Activated naive CD8-positive, alpha-beta T cell treated with anti-CD3 and anti-CD28 coated beads for 36 hours (primary cell): ENCODE measurements at places on chromosomes 3 and 15.

- no peaks in the 10 kb centered on the region for H3K36me3 ChIP-seq
- no peaks in the 10 kb centered on the region for H3K27me3 ChIP-seq
- H3K4me1 ChIP-seq: no peaks in the 10 kb centered on the region
Observed at GRCh38 chr3:81308306-81308705, 453.1 kb downstream of the GBE1 start.

- DNase-seq: no peak
- no peak overlapping the region for H3K4me3 ChIP-seq
- H3K27me3 ChIP-seq: peaks cover 33% of the 10 kb centered on the region
- H3K27ac ChIP-seq: no peak overlapping the region
- peaks cover 5% of the 10 kb centered on the region for H3K4me1 ChIP-seq
Observed at GRCh38 chr15:88710027-88710715, 71.4 kb downstream of the ISG20 start.

DNA sequence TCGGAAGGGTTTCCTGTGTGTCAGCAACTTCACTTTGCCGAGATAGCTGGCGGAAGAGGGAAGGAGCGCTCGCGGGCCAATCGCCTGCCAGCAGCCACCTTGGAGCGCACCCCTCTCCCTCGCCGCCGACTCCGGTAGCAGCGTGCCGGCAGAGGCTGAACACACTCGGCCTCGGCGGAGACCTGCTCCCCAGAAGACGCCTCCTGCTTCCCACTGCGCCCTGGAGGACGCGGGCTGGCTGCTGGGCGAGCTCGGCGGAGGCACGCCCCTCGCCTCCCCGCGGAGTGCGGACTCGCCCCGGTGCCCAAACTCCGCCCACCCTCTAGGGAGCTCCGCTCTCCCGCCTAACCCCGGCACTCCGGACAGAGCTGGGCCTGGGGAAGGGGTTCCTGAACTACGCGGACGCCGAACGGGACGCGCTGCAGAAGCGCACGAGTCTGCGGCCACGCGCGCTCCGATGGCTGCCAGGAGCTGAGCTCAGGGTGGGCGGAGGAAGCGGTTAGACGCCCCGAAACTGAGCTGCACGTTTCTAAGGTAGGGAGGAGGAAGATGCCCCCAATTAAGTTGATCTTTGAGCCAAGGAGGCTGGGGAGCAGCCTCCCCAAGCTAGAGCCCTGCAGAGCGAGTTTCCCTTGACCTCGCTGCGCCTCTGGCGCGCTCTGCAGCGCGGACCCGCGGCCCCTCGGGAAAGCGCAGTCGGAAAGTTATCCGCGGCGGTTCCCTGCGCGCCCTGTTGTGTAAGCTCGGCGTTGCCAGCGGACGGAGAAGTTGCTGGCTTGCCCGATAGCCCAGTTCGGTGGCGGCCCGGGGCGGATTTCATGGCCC lies at the start of gene P2RY1:
TSS of gene P2RY1 (plus strand) at position 356 of the 825 bp plus-strand sequence. CDS start 652 bp downstream, outside the sequence.
- peak within 1 kb of the TSS; percentile 83 for H3K4me3 ChIP-seq
- no peaks in the 10 kb centered on the region for H3K36me3 ChIP-seq
- H3K27ac ChIP-seq: peak within 1 kb of the TSS; percentile 29

GRCh38 chr15:58114812-58115211 lies 23.4 kb upstream of the AQP9 start:
- H3K27ac ChIP-seq: no peak overlapping the region
- peaks cover 16% of the 10 kb centered on the region for H3K27me3 ChIP-seq
- DNase-seq: no peak
- no peaks in the 10 kb centered on the region for H3K36me3 ChIP-seq
- H3K4me3 ChIP-seq: no peak overlapping the region

DNA sequence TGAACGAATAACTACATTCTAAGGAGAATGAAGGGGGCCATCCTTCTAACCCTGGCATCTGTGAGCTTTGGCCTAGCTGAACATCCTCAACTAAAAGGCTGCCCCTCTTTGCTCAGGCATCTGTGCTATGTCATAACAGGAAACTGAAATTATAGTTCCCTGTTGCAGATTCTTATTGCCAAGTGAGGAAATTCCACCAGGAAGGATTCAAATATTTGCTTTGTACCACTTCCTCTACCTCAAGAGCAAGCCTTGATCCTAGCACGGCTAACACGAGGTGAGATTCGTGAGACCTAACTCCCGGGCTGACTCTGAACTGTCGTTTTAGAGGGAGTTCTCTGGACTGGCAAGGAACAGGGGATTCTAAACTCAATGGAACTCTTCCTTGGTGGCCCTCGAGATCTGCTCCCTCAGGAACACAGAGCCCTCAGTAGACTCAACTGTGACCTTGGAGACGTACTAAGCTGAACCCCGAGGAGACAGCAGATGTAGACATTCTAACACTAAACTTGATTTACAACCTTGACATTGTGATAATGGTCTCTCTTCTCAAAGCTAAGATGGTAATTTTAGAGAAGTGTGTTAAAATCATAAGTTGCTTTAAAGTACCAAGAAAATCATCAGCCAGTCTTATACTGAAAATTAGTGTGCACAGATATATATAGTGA lies 4.2 kb downstream of the SPG21 start:
- no peaks in the 10 kb centered on the region for H3K27me3 ChIP-seq
- no peak for DNase-seq
- peaks cover 17% of the 10 kb centered on the region for H3K36me3 ChIP-seq

DNA sequence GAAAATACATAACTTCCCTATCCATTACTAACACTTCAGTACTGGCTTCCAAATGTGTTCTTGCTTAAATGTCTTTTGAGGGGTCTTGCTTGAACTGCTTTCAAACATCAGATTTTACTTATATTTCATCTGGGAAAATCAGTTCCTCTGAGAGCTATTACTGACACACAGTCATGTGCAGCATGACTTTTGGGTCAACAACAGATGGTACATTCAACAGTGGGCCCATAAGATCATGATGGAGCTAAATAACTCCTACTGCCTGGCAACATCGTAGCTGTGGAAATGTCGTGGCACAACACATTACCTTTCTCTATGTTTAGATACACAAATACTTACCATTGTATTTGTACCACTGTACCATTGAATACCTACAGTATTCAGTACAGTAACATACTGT lies 43.8 kb downstream of the WWTR1 start:
- H3K4me3 ChIP-seq: no peak overlapping the region
- DNase-seq: no peak
- peaks cover 3% of the 10 kb centered on the region for H3K27me3 ChIP-seq
- no peak overlapping the region for H3K27ac ChIP-seq
- H3K36me3 ChIP-seq: no peaks in the 10 kb centered on the region

GRCh38 chr15:71295603-71296314 lies 180.5 kb downstream of the THSD4 start:
- H3K27ac ChIP-seq: no peak overlapping the region
- peaks cover 8% of the 10 kb centered on the region for H3K4me1 ChIP-seq
- peaks cover 24% of the 10 kb centered on the region for H3K27me3 ChIP-seq
- DNase-seq: no peak
- H3K36me3 ChIP-seq: no peaks in the 10 kb centered on the region
- H3K4me3 ChIP-seq: no peak overlapping the region

DNA sequence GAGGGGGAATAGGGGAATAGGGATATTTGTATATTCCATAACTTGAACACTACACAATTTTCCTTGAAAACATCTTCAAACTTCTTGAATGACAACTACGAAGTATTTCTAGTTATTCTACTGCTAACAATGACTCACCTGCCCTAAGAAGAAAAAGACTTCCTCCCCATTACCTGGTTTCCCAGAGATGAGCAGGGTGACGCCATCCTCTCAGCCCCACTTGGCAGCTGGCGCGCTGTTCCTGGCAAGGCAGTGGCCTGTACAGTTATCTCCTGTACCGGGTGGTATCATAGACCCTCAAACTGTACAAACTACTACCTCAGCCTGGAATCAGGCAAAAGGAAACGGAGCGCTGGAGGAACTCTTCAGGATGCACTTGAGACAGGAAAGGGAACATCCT lies 10.4 kb downstream of the WDR82 start:
- no peaks in the 10 kb centered on the region for H3K27me3 ChIP-seq
- H3K36me3 ChIP-seq: peaks cover 84% of the 10 kb centered on the region
- peaks cover 83% of the 10 kb centered on the region for H3K4me1 ChIP-seq
- peak; percentile 65 for DNase-seq

DNA sequence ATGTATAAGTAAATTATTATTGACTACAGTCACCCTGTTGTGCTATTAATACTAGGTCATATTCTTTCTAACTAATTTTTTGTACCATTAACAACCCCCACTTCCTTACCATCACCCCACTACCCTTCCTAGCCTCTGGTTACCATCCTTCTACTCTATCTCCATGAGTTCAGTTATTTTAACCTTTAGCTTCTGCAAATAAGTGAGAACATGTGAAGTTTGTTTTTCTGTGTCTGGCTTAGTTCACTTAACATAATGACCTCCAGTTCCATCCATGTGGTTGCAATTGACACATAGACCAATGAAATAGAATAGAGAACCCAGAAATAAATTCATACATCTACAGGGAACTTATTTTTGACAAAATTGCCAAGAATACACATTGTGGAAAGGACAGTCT lies 55.4 kb upstream of the CHRNB4 start:
- H3K27ac ChIP-seq: no peak overlapping the region
- H3K27me3 ChIP-seq: no peaks in the 10 kb centered on the region
- H3K36me3 ChIP-seq: no peaks in the 10 kb centered on the region
- DNase-seq: no peak

GRCh38 chr3:170117134-170117533 lies 64.4 kb downstream of the PHC3 start:
- no peak for DNase-seq
- H3K4me3 ChIP-seq: no peak overlapping the region
- H3K36me3 ChIP-seq: peaks cover 25% of the 10 kb centered on the region

- no peak overlapping the region for H3K27ac ChIP-seq
- H3K36me3 ChIP-seq: peaks cover 37% of the 10 kb centered on the region
- no peak overlapping the region for H3K4me3 ChIP-seq
- H3K27me3 ChIP-seq: no peaks in the 10 kb centered on the region
- H3K4me1 ChIP-seq: no peaks in the 10 kb centered on the region
Observed at GRCh38 chr3:37015642-37016041, 22.3 kb downstream of the MLH1 start.

DNA sequence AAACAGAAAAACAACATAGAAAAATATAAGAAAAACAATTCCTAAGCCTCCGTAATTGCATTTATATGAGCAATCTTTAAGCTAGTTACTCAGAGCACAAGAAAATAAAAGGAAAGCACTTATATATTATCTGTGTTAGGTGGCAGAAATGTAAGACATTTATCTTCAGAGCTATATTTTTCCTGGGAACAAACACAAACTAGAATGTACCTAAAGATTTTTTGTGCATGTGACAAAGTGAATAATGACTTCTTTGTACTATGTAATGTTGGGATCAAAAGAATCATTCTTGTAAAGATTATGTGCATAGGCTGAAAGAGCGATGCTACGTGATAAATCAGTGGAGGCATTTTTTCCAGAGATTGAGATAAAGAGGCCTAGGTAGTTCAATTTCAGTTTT lies 111.3 kb upstream of the GMNC start:
- no peak overlapping the region for H3K27ac ChIP-seq
- H3K27me3 ChIP-seq: no peaks in the 10 kb centered on the region
- H3K36me3 ChIP-seq: no peaks in the 10 kb centered on the region
- no peak for DNase-seq

DNA sequence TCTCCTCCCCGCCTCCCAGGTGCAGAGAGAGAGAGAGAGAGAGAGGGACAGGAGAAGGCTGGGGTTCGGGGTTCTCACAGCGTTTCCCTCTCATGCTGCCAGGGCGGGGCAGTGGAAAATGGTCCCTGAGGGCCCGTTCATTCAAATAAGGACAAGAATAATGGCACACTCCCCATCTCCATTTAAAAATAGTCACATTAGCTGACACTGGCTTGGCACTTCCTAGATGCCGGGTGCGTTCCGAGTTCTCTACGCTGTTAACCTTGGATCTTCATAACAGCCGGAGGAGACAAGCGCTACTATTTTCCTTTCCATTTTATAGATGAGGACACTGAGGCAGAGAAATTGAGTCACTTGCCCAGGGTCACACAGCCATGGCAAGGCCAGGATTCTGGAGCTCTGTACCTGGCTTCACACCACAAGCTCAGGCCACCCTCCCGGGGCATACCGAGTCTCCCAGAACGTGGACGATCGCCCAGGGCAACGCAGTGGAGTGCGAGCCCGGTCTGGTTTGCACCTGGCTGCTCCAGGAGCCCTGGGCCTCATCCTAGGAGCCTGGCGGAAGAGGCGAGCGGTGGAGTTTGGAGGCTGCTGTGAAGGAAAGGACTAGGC lies 608 bp upstream of the SLC6A6 start:
- peaks cover 42% of the 10 kb centered on the region for H3K4me1 ChIP-seq
- H3K4me3 ChIP-seq: peak overlapping the region; percentile 91
- DNase-seq: no peak
- H3K36me3 ChIP-seq: peaks cover 19% of the 10 kb centered on the region
- H3K27me3 ChIP-seq: no peaks in the 10 kb centered on the region

DNA sequence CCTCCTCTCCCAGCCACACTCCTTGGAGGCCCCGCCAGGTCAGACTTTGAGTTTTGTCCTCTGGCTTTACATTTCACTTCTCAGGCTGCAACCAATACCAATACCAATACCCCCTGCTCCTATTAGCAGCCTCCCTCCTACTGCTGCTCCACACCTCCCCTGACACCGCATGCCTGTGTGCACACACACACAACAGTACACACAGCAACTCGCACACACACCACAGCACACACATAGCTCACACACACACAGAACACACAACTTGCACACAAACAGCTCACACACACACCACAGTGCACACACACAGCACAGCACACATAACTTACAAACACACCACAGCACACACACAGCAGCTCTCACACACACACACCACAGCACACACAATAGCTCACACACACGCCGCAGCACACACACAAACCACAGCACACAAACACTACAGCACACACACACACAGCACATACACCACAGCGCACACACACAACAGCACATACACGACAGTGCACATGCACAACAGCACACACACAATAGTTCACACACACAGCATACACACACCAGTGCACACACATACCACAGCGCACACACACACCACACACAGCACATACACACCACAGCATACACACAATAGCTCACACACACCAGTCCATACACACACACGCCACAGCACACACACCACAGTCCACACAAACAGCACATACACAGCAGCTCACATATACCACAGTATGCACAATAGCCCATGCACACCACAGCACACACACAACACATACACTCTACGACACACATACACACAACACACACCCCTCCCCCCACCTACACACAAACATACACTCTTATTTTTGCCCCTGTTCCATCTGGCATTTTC lies 204.7 kb downstream of the UACA start:
- H3K4me1 ChIP-seq: peaks cover 6% of the 10 kb centered on the region
- no peak overlapping the region for H3K27ac ChIP-seq
- no peaks in the 10 kb centered on the region for H3K27me3 ChIP-seq
- DNase-seq: no peak
